Activated CD4-positive, alpha-beta T cell treated with anti-CD3 and anti-CD28 coated beads, Interleukin-10, Interleukin-2, amounts not matched to agents 100 ng/mL and 50 ng/mL, durations not matched to agents 16 hours and 8 hours (primary cell): ENCODE measurements at places on chromosomes 4 and X.

GRCh38 chr4:54913751-54914526, 211.5 kb downstream of the KDR start:
- no peak for DNase-seq

- DNase-seq, result peak; percentile 36
These were observed 18.5 kb upstream of the DCAF4L1 start for GRCh38 chr4:41963105-41963504.

GRCh38 chrX:44637282-44637681, 94.6 kb upstream of the FUNDC1 start:
- DNase-seq, result no peak

DNA sequence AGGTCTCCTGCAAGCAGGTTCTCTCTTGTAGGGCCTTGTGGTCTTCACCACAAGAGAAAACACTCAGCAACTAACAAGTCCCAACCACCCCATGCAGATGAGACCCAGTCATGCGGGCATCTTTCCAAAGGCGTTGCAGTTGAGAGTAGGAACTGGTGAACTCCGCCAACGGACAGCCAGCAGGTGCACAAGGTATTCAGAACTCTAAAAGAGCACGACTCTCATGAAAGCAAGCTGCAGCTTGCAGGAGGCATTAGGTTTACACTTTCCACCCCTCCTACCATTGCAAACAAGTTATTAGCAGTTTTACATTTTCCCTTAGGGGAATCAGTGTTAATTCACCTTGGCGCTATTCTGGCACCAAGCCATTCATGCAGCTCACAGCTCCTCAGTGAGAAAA, 173.4 kb upstream of the KIT start:
- no peak for DNase-seq

DNA sequence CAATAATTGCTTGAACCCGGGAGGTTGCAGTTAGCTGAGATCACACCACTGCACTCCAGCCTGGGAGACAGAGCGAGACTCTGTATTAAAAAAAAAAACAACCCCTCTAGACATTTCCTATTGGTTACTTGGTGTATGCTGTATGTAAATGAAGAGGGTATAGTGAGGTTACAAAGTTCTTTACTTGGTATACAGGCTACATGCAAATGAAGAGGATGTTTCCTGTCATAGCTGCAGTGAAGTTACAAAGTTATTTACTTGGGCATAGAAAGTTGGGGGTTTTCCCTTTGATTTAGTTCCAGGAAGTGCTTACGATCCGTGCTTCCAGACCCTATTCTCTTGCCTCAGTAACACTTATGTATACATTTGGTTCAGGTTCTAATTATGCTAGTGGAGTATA, 38.4 kb upstream of the CLNK start:
- DNase-seq, result peak; percentile 55

GRCh38 chrX:153365670-153366069, 31.7 kb downstream of the ZNF275 start:
- DNase-seq, result peak; percentile 30

DNA sequence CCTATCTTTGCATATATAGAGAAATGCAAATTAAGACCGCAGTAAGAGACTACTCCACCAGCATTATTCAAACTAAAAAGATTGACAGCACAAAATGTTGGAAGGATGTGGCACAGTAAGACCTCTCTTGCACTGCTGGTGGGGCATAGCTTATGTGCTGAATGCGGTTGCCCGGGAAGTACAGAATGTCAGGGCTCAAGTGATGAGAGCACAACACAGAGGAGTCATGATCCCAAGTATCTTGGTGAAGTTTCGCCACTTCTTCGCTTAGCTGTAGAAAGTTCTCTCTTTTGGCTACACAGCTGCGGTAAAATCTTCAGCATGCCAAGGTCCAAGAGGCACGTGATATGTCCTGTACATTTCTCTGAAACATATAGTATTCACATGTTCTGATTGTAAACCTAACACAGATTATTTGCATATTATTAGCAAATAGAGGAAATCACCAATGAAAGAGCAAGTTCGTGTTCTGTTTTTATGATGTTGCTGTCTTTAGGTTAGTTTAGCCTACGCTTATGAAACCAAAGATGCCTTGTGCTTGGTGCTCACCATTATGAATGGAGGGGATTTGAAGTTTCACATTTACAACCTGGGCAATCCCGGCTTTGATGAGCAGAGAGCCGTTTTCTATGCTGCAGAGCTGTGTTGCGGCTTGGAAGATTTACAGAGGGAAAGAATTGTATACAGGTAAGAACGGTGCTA, 55.0 kb downstream of the HTT-AS start:
- DNase-seq, result no peak
